ENCODE measurements at places on chromosomes 1 and 21. TPM values are rescaled to one million over a fixed set of nuclear protein-coding genes. Genes with fewer than 3 reads are reported as not detected.
A peak's percentile ranks its signal among the peaks of the same experiment; 100 is the strongest.

- peak; percentile 35 for DNase-seq
These were observed 919 bp downstream of the HECTD3 start for GRCh38 chr1:45009956-45010854.

GRCh38 chr1:115348636-115349035 lies 10.6 kb upstream of the NGF start:
- DNase-seq = no peak

ZNF692 gene
- total RNA-seq = 45.9 TPM

LIN9 gene
- total RNA-seq = 10.4 TPM

DNA sequence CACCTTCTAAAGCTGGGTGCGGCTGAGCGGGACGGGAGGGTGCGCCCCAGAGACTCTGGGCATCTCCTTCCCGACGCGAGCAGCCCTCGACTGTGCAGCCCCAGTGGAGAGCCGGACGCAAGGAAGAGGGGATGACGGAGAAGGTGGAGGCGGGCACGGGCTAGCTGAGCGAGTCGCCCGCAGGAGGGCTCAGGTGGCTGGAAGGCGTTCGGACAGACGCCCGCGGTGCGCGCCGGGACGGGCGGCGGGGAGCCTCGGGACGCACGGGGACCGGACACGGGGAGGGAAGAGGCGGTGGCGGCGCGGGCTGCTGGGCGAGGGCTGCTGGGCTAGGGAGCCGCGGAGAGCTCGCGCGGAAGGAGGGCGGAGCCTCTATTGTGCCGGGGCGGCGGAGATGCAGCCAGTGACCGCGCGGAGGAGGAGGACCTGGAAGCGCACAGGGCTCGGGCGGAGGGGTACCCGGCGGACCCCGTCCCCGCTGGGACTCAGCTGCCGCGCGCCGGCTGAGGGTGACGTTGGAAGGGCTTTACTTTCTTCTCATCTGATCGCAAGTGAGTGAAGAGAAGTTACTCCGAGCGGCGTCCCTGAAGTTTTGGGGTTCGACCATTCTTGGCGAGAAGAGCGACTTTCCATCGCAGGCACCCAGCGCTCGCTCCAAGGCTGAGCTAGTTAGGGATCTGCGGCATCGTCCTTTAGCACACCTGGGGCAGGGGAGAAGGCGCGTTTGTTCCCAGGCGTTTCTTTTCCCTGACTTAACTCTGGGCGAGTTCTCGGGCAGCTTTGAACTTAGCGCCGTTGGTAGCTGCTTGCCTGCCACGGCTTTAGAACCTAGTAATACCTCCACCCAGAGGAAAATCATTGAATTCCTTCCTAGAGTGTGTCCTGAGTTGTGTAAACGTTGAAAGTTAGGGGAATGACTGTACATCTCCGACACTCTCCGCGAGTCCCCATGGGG lies at the start of gene OLFML2B:
OLFML2B (minus strand) TSS at position 323 of the 955 bp plus-strand sequence. CDS start 439 bp downstream, outside the sequence.
- peak; percentile 53 for DNase-seq

- DNase-seq = no peak
These were observed 558 bp downstream of the USP1 start for GRCh38 chr1:62437273-62437940.

SPATA45 gene
- not detected for total RNA-seq

GRCh38 chr1:93042187-93043056 lies 36.7 kb upstream of the MTF2 start:
- DNase-seq = peak; percentile 35

DNA sequence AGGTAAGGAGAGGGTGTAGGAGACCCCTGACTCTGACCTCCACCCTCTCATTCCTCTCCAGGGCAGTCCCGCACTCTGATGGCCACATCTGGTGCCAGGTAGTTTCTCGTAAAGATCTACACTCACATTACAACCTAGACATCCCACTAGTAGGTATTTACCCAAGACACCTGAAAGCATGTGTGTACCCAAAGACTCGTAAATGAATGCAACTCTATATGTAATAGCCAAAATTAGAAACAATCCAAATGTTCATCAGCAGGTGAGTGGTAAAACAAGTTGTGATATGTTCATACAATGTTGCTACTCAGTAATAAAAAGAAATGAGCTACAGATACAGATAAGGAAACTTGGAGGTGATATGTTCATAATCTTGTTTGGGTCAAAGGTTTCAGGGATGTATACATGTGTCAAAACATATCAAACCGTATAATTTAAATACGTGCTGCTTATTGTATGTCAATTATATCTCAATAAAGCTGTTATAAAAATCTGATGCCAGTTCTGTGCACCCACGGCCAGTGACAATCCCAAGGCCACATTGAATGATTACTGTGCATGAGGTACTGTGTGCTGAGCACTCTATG lies 37.8 kb upstream of the SLC2A1 start:
- DNase-seq = no peak

GRCh38 chr1:16145662-16146278 lies 10.1 kb downstream of the EPHA2 start:
- DNase-seq = no peak

DNA sequence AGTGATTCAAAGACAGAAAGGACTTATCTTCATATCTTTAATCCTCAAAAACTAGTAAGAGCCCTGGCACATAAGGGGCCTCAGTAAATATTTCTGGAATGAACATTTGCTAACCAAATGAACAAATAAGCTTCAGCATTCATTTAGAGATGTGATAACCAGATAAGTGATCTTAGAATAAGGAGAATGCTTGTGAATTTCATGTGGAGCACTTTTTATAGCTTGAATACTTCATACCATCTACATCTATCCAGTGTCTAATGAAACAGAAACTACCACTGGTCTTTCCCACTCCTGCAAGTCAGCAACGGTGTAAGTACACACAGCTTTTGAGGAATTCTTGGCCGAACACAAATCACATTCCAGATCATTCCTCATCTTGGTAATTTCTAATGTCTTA lies 38.5 kb downstream of the EDEM3 start:
- no peak for DNase-seq

DNA sequence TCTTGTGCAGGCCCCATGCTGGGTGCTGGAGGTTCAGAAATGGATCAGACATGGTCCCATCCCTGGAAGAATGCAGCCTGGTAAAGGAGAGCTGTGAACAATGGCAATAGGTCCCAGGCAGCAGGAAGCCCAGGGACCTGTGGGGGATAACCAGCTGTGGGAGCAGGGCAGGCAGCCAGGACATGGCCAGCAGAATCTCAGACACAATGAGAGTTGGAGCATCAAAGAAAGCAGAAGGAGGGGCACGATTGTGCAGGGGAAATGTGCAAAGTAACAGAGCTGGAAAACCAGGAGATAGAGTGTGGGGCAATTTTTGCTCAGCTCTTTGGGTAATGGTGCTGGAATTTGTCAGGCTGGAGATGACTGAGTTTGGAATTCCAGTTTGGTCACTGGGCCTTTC lies 44.3 kb downstream of the C8B start:
- DNase-seq = no peak

DNA sequence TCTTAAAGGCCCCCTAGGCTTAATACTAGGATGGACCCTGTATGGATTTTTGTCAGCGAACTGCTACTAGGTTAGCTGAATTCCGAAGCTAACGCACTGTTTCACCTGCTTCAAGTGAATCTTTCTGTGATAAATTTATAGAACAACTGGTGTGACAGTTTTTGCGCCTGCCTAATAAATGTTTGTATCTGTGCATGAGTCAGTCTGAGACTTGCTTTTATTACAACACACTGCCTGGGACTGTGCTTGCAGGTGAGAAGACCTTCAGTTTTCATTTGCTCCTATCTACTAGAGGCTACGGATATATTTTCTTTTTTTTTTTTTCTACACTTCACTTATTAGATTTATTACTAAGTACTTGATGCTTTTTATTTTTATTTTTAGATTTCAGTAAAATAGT lies 420.9 kb downstream of the SMYD3 start:
- DNase-seq = no peak

CENPS gene
- 13.5 TPM for total RNA-seq

- DNase-seq = no peak
These were observed 3.3 kb downstream of the CLCNKB start for GRCh38 chr1:16046842-16047241.

- DNase-seq = no peak
These were observed 25.7 kb downstream of the URB1 start for GRCh38 chr21:32367158-32367557.

DNA sequence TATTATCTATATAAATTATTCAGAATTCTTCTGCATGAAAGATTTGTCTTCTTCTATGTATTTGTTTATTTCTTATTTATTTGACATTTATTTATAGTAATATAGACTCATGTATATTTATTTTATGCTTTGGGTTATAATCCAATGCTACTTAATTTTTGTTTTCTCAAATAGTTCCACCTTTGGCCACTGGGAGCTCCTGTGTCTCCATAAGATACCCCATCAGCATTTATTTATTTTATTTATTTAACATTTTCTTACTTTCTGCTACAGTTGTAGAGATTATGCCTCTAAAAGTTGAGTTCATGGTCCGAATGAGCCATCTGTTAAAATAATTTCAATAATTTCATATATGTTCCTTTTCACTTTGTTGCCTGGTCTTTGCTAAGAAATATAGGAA lies 289.4 kb downstream of the ADGRL2 start:
- no peak for DNase-seq

LCE1E gene
- not detected for total RNA-seq

DNA sequence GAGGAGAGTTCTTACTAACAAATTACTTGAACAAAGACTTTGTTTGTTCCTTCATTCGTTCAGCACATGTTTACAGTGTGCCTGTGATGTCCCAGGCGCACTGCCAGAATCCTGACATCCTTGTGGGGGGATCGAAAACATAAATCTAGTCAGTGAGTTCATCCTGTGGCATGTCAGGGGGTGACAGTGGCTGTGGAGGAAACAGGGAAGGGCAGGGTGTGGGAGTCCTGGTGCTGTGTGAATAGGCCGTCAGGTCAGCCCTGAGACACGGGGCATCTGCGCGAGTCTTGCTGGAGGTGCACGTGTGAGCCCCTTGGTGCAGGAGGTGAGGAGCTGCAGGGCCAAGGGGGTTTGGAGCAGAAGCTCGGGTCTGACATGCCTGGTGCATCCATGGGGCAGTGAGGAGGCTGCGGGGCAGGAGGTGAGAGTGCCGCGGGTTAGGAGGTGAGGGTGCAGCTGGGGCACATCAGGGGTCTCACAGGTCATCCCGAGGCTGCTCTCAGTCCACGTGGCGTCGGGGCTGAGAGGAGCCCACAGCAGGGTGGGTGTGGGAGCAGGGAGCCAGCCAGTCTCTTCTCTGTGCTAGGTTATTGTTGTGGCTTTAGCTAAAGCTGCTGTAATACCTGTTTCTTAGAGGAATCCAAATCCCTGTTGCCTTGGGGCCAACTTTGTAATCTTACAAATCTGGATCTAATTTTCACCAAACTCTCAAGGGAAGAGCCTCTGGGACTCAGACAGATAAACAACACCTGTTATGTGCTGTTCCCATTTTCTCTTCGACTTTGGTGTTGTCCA lies 93.4 kb downstream of the PCBP3 start:
- no peak for DNase-seq

DNA sequence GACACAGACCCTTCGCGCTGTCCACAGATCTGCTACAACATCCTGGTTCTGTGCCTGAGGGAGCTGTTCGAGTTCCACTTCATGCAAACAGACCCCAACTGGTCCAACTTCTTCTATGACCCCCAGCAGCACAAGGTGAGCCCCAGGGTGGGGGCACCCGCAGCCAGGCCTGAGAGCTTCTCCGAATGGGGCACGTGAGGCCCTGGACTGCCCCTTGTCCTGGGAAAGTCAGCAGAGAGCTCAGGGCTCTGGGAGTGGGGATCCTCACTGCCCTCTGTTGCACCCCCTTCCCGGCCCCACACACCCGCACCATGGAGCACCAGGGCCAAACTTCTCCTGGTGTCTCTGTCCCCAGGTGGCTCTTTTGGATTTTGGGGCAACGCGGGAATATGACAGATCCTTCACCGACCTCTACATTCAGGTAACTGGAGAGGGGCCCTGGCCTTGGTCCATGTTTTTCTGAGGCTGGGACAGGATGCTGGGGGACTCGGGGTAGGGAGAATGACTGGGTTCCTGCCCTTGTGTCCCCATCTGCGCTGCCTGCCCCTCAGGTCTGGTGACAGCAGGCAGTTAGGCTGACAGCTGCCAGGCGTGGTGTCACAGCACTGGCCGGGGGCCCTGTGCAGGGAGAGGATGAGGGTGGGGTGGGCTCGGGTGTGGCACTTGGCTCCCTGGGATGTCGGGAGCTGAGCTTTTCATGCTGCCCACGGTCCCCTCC lies 44.6 kb downstream of the COQ8A start:
- DNase-seq = no peak

DNA sequence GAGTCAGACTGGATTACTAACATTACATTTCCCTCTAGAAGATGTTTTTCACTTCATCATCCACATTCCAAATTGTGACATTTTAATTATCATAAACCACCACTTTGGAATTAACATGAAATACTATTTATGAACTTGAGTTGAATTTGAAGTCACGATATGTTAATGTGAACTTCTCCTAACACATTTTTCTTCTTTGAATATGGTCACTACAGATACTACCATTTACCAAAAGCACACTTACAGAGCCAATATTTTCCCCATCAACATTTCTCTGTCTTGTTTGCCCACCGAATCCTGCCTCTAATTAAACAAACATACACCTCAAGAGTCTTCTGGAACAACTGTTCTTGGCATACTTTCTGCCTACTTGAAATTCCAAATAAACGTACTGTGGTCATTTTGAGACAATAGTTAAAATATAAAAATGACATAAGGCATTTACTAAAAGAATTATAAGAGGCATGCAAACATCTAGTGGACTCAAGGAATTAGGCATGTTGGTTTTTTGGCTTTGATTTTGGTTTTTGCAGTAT lies 177.4 kb downstream of the AKT3 start:
- DNase-seq = no peak

DNA sequence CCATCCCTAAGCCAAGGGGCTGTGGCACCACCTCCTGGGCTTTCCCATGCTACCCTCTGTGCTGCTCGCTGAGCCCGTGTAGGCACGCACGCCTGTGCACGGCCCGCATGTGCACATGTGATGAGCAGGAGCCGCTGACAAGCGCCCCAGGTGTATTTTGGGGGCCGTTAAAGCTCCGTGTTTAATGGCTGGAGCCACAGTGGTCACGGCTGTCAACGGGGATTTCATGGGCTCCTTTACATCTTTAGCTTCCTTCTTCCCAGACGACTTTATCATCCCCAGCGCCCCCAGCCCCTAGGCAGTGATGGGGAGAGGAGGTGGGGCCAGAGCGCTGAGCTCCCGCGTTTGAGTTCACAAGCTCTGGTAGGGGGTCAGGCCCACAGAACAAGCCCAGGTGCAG lies 11.7 kb upstream of the EPHA8 start:
- DNase-seq = no peak

- DNase-seq = no peak
These were observed 7.1 kb upstream of the CDK18 start for GRCh38 chr1:205497351-205497750.

GRCh38 chr1:113657126-113657525 lies 102.2 kb downstream of the PHTF1 start:
- DNase-seq = no peak

- peak; percentile 49 for DNase-seq
These were observed 1.0 kb downstream of the EGLN1 start for GRCh38 chr1:231420959-231421545.

RBP7 gene
- total RNA-seq = not detected

- no peak for DNase-seq
These were observed 10.3 kb downstream of the ADGRB2 start for GRCh38 chr1:31753707-31754349.

- DNase-seq = no peak
These were observed 43.5 kb downstream of the MORN1 start for GRCh38 chr1:2347896-2348295.

- DNase-seq = no peak
These were observed 2.3 kb downstream of the OR14K1 start for GRCh38 chr1:247740721-247741120.

GRCh38 chr21:44810779-44811178 lies 7.1 kb downstream of the SUMO3 start:
- DNase-seq = no peak

UMODL1 gene
- 0.10 TPM for total RNA-seq

- DNase-seq = no peak
These were observed 78.6 kb downstream of the POFUT2 start for GRCh38 chr21:45209046-45209445.

PIK3CD gene
- 214 TPM for total RNA-seq

Data from activated CD4-positive, alpha-beta memory T cell treated with anti-CD3 and anti-CD28 coated beads, Interleukin-2, amount 10 ng/mL, durations not matched to agents 7 days and 5 days (primary cell).